ENCODE measurements at places on chromosomes 7 and 10.

DNA sequence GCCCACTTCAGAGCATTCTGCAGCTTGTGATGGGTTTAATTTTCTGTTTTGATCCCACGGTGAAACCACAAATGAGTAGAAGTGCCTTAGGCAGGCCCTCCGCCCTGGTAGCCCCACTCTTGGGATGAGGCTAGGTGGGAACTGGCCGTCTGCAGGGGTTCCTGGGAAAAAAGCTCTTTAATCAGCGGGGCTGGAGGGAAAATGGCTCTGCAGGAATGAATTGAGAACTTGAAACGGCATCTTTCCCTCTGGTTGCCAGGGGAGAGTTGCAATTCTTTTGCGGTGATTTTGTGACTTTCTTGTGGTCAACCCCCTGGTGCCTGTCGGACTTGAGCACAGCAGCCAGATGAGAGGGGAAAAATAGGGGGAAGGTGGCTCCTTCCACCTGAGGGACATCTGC, 32.7 kb downstream of the COL26A1 start:
- no peak for DNase-seq

- DNase-seq = no peak
Measured at GRCh38 chr7:84746353-84746752, 440.5 kb downstream of the SEMA3D start.

DNA sequence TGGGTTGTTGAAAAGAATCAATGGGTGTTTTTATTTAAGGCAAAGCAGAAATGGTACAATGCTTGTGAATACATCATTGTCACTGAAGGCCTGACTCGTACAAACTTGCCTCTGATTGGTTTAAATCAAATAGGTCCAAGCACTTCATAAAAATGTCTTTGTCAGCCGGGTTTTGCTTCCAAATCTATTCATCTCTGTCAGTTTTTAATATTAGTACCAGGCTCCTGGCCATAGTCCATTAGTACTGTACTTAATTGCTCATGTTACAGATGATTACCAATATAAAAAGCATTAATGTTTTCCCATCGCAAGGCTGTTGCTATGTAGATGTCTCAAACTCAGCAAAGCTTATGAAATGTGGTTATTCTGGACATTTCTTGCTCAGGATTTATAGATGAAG, 171.9 kb downstream of the ARID5B start:
- no peak for DNase-seq

GRCh38 chr7:157700231-157701005, 363.6 kb downstream of the DNAJB6 start:
- DNase-seq = no peak
